ENCODE measurements at places on chromosomes 3 and 15.

GRCh38 chr3:178005961-178006360 lies 530.3 kb upstream of the KCNMB2 start:
- DNase-seq, result no peak

DNA sequence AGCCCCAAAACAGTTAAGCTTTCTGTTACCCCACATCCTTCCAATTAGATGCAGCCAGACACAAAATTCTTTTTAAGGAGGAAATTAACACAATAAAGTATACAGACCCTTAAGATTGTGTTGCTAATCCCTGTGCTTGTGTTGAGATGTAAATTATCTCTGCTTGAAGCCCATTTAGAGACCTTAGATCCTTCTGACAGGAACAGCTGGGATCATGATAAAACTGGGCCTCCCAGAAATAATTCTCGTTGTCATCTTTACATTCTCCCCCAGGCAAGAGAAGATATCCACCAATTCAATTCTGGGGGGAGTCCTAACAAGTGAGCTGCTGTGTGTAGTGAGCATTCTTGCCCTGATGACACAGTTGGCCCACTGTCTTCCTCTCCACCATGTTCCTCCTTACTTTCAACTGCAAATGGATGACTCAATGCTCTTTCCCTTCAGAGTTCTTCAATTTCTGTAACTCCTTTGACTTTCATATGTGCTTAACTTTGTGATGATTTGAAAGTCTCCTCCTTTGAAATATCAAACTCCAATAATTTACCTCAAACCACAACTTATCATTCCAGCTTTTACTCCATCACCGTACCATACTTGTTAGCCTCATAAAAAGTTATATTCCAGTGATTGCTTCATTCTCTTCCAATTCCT lies 186.6 kb downstream of the RAP2B start:
- DNase-seq, result no peak

GRCh38 chr15:57403017-57403416 lies 26.7 kb downstream of the CGNL1 start:
- DNase-seq, result no peak

- DNase-seq, result no peak
These were observed 3.9 kb downstream of the AEN start for GRCh38 chr15:88624971-88625490.

DNA sequence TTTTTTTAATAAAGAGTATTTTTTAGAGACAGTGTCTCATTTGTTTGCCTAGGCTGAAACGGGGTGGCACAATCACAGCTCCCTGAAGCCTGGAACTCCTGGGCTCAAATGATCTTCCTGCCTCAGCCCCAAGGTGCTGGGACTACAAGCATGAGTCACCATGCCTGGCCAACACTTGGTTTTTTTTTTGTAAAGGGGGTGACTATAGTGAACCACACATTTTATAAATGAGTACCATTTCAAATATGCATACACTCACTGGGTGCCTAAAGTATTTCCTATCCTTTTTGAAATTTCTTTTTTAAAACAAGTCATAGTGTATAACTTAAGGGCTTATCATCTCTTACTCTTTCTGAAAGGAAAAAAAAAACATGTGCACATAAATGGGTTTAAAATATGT lies 325.2 kb upstream of the MEIS2 start:
- DNase-seq, result no peak

GRCh38 chr15:90306560-90306959 lies 41.1 kb downstream of the NGRN start:
- DNase-seq, result no peak

DNA sequence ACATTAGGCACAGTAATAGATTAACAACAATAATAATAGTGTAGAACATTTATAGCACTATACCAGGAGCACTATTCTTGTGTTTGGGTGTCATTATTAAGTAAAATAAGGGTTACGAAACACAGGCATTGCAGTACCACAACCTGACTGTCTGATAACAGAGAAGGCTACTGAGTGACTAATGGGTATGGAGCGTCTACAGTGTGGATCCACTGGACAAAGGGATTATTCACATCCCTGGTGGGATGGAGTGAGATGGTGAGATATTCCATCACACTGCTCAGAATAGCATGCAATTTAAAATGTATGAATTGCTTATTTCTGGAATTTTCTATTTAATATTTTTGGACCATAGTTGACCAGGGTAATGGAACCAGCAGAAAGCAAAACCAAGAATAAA lies 18.2 kb downstream of the MINDY4B start:
- no peak for DNase-seq

- no peak for DNase-seq
These were observed 725 bp downstream of the CHL1 start for GRCh38 chr3:197149-197827.

DNA sequence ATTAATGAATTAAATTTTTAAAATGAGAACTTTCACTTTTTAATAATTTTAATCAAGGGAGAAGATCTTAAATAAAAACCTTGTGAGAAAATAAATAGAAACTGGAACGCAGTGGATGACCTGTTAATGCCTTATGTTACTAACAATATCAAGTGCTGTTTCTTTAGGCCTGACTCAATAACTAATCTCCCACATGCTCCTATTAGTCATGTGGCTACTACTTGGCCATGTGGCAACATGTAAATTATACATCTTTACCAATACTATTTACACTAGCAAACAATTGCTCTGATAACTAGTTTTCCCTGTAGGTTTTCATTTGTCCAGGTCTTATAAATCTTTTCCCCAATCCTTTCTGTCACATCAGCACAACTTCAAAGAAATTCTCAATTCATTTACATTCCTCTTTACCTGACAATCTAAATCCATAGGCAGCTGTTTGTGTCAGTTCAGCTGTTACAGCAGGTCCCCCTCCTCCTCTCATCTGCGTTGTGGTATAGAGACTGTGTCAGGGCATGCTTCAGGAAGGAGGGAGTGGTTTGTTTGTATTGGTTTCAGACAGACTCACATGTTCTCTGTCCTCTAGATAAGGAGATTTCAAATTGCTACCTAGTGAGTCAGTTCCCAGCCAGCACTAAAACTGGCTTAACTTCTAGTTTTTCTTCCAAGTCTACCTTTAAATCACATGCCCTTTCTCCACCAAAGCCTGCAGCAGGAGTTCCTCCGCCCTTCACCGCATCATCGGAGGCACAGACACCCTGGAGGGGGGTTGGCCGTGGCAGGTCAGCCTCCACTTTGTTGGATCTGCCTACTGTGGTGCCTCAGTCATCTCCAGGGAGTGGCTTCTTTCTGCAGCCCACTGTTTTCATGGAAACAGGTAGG lies 11.3 kb upstream of the C3orf52 start:
- DNase-seq, result no peak

DNA sequence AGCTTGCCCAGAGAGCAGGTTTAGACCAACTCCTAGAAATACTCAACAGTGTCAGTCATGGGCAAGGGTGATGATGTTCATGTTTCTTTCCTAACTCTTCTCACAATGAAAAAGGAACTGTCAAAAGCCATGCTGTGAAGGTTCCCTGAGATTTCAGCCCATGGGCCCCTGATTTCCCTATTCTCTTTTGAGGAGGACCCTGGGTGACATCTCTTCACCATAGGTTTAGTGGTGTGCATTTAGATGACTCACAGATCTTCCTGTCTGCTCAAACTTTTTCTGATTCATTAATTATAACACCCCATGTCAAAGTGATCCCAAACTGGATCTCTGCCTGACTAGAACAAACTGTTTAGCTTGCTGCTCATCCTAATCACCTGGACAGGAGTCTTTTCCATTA lies 108.0 kb downstream of the BBX start:
- DNase-seq, result no peak

GRCh38 chr3:126850370-126851085 lies 132.4 kb upstream of the PLXNA1 start:
- no peak for DNase-seq

GRCh38 chr3:116247605-116248004 lies 197.7 kb downstream of the LSAMP start:
- no peak for DNase-seq

DNA sequence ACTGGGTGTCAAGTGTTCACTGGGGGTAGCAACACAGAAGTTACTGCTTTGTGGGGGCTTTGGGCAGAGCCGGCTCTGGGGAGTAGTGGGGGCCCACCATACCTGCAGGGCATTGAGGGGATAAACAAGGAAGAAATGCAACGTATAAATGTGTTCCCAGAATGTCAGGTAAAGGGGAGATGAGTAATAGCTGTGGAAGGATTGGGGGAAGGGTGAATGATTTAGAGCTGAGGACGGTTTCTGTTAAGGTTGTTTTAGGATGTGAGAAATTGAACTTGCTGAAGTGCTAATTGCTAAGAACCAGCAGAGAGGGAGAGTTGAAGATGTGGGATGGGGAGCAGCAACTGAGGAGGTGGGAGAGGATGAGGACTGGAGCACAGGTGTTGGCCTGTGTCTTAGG lies 10.7 kb downstream of the SCG5 start:
- no peak for DNase-seq

- no peak for DNase-seq
These were observed 12.1 kb upstream of the CSRNP1 start for GRCh38 chr3:39165518-39165917.

DNA sequence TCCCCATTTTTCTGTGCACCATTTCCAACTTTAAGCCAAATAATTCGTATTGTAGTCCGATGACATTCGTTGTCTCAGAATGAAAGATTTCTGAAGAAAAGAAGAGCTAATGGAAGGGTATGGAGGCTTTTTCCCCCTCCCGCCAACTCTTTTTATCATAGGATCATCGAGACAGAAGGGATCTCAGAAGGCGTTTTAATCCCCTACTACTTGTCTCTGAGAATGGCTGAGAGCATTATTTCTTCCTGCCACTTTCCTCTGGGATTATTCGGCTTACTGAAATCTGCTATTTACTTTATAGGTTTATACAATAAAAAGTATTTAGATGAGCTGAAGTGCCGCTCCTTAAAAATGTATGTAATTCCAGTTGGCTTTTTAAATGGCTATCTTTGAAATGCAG lies 789.8 kb downstream of the EDEM1 start:
- DNase-seq, result peak; percentile 54

GRCh38 chr15:59918994-59919951 lies 84.8 kb upstream of the FOXB1 start:
- DNase-seq, result no peak

DNA sequence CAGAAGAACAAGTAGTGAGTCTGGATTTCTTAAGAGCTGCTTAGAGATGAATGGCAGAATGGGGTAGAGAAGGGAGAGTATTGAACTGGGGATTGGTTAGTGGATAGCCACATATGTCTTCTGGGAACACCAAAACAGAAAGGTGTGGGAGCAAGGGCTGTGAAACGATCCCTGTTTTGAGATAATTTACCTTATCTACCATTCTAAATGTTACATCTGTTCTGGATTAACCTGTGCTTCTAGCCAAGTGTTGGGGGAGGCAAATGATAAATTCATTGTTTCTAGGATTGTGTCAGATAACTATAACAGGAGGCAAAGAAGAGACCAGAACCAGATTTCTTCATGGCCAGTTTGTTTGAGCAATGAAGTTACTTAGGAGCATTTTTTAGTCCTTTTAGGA lies 8.4 kb downstream of the NR1D2 start:
- DNase-seq, result no peak

- peak; percentile 62 for DNase-seq
These were observed 162.0 kb downstream of the KLF13 start for GRCh38 chr15:31488437-31489204.

DNA sequence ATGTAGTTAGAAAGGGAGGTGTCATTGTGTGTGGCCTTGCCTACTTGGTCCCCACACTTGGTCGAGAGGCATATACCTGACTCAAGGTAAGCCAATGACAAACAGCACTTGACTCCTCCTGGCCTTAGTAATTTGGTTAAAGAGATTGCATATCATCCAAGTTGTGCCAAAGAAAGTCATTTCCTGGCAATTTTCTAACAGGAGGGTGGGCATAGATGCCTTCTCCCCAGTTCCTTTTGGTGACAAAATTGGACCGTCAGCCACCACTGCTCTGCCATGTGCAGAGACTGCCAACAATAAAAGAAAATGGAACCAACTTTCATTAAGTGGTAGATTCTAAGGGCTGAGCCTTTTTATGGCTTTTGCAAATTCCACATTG lies 7.9 kb upstream of the LEKR1 start:
- no peak for DNase-seq

DNA sequence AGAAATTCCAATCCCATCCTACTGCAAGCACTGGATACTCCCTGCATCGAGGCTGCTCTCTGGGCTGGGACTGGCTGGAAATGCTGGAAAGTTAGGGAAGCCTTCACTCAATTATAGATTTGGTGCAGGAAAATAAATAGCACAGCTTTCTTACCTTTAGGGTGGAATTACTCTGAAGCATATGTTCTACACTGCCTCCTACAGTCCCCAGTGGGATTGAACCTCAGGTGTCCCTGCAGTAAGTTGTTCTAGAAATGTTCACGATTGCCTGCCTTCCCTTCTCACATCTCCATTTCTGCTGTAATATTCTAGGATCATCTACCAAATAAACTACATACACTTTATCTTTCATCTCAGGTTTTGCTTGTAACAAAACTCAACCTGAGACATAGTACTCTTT lies 536.7 kb upstream of the LMCD1 start:
- DNase-seq, result no peak

- DNase-seq, result no peak
These were observed 12.7 kb downstream of the KCNAB1 start for GRCh38 chr3:156133076-156133475.

DNA sequence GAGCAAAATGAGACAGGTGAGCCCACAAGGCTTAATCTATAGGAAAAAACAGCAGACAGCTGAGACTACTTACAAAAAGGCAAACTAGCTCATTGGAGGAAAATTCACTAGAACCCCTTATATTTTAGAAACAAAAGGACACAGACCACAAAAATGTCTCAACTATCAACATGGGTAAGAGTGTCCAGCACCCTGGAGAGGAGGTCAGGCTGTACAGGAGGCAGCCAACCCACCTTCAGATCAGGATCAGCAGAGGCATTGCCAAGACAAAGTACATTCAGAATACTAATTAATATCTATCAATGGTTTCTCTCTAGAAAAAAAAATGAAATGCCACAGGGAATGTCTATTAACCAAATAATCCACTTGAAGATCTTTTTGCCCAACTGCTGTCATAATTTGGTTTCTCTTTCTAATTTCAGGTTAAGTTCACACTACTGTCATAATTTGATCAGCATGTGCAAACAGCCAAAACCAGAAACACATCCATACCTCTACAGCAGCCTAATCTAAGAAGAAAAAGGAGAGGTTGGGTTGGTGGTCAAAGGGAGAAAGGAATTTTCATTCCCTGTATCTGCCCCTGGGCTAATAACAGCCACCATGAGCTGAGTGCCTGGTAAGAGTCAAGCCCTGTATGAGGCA lies 26.0 kb upstream of the THBS1 start:
- no peak for DNase-seq

- no peak for DNase-seq
These were observed 1266.3 kb downstream of the SI start for GRCh38 chr3:163812006-163812405.

DNA sequence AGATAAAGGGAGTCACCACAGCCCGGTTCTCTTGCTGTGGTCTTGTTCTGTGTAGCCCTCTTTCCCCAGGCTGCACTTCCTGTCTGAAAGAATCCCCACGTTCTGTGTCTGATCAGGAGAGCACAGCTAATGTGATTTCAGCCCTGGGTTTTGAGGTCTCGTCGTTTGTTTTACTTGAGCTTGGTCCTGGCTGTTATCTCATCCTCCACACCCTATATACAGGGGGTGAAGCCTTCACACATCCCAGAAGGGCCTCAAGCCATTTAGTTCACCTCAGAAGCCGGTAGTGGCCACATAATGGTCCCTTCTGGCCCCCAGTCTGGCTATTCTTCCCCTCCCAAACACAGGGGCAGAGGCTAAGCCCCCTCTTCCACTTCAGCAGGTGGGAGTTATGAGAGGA lies 115.6 kb downstream of the PDE8A start:
- DNase-seq, result no peak

- no peak for DNase-seq
These were observed 125.1 kb upstream of the ZBTB20 start for GRCh38 chr3:115272036-115272824.

Data from D721Med (cell line).